ENCODE measurements at places on chromosomes 7 and 10.
A peak's percentile ranks its signal among the peaks of the same experiment; 100 is the strongest.

GRCh38 chr7:76352193-76352592 is 6.6 kb downstream of the YWHAG start:
- peak; percentile 61 for DNase-seq

DNA sequence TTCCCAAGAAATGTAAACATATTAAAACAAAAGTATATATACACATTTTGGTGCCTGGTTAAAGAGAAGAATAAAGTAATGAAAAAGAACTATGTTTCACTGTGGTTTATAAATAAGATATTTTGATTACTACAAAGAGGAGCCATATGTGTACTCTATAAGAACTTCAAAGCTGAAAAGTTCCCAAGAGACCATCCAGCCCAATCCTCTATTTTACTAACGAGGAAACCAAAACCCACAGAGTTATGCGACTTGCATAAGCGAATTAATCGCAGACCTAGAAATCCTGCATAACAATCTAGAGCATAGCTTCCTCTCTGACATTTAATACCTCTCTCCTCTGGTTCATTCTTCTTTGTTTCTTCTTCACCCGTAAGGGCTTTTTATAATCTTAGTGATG is 937.1 kb downstream of the CNTNAP2 start:
- DNase-seq, result peak; percentile 45

DNA sequence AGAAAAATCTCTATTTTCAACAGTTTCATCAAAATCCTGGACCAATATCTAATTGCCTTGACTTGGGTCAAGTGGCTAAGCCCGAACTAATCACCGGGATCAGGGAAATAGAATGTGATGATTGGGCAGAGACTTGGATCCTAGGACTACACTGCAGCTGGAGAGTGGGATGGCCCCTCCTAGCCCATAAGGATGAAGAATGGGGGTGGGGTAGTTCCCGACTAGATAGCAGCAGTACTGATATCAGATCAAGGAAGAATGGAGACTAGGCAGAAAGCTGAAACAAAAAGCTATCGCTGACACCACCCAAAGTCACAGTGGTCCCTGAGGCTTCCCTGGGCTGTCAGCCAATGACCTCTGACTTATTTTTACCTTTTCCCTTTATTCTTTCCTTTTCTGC is 160.4 kb upstream of the PHYHIPL start:
- DNase-seq, result no peak

- DNase-seq, result no peak
These were observed 30.1 kb downstream of the TSPAN14 start for GRCh38 chr10:80484243-80484642.

GRCh38 chr10:113020838-113021237 is 70.8 kb downstream of the TCF7L2 start:
- DNase-seq, result no peak

DNA sequence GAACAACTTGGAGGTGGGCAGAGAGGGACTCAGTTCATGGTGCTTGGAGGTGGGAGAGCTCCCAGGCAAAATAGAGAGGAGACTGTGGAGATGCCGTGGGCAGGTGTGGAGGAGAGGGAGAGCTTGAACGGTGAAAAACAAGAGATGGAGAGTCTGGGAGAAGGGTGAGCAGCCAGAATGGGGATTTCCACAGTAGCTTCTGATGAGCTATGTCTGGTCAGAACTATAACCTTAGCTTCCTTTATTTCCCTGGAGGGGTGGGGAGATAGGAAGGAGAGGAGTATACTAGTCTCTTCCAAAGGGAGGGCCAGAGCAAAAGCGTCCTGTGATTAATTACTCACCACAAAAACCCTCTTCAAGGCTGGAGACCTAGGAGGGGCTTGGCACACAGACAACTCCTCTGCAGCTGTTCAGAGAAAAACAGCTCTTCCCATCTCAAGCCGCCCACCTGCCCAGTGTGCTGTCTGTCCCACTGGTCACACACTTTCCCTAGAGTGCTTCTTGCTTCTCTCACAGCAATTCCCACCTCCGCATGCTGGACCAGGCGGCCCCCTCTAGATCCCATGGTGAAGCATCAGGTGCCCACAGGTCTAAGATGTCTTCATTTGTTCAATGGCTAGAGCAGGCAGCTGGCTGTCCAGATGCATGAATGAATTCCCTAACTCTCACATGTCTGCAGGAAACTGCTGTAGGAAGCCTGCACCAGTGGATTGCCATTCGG is 41.9 kb downstream of the TAS2R41 start:
- peak; percentile 82 for DNase-seq

- no peak for DNase-seq
These were observed 105.6 kb downstream of the SH3PXD2A start for GRCh38 chr10:103749779-103750178.

DNA sequence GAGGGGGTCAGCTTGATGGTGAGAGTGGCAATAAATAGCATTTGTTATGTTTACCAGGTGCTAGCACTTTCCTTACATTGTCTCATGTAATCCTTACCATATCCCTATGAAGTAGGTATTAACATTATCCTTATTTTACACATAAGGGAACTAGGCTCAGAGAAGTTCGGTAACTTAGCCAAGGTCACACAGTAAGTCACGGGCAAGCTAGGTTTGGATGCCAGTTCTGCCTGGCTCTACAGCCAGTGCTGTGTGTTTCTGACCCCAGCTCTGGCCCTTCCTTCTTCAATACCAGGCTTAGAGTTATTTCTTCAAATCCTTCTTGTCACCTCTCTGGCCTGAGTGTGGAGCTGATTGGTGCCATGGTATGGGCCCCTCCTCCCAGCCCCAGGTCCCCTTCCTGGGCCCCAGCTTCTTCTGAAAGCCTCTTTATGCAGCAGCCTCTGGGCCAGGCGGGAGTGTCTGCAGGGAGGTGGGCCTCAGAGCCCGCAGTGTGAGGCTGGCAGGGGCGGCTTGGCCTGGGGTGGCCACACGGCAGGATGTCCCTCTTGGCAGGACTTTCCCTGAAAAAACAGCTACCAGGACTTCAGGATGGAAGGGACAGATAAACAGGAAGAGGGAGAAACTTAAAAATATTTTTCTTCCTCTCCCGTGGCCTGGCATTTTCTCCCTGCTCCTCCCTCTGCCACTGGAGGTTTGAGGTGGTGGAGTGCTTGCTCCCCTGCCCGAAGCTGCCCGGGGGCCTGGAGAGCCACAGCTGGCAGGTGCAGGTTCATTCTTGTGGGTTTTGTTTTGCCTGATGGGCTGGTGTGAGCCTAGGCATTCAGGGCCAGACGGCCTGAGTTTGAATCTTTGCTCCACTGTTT is 20.6 kb downstream of the PALD1 start:
- DNase-seq, result no peak

DNA sequence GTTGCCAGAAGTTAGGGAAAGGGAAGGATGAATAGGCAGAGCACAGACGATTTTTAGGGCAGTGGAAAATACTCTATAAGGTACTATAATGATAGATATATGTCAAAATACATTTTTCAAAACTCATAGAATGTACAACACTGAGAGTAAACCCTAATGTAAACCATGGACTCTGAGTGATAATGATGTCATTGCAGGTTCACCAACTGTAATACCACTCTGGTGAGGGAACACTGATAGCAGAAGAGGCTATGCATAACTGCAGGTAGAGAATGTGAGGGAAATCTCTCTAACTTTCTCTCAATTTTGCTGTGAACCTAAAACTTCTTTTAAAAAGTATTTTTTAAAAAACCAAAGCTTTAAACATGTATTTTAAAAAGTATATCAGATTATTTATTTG is 22.1 kb downstream of the POT1 start:
- no peak for DNase-seq

DNA sequence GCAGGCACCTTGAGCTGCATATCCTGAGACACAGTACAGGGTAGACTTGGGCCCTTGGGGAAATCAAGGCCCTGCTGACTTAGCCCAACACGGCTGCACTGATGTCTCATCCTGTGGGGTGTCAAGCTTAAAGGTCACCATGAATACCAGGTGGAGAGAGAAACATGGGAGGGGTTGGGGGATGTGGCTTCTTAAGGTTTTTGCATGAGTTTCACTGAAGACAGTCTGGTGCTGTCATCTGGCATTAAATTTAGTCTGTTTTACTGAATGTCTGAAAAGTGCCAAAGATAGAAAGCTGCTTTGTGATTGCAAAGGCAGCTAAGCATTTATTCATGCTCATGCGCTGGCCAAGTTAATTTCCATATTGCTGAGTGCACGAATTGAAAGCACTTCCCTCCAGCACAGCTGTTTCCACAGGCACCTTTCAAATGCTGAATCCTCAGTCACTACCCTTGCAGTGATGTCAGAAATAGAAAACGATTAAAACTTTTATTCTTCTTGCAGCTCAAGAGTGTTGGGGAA is 102.1 kb downstream of the OSBPL3 start:
- no peak for DNase-seq

GRCh38 chr10:13390604-13391522 is 42.8 kb upstream of the SEPHS1 start:
- no peak for DNase-seq

DNA sequence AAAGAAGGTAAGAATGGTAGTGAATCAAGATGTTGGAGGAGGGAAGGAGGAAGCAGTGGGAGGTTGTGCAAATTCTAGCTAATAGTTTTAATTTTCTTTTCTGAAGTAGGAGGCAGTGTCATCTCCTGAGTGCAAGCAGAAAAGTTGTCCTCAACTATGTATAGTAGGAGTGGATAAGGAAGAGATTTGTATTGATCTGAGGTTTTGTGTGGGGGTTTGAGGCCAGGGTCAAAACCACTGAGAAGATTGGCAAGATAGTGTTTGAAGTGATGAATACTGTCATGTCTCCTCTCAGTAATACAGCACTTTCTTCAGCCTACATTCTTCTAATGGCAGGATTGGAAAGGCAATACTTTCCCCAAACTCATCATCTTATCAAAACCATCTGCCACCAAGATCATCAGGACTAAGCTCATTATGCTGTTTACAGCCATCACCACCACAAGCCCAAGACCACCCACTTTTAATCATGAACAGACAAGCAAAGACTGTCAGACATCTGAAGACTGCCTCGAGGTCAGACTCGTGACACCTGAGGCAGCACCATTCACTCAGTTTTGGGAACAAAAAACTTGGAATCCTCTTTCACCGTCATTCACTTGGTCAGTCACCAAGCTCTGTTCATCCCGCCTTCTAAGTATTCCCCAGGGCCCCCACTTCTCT is 1.5 kb upstream of the MIOS start:
- no peak for DNase-seq

- no peak for DNase-seq
These were observed 188.2 kb downstream of the KIF20B start for GRCh38 chr10:89889606-89890005.

GRCh38 chr7:25922296-25922695 is 229.7 kb upstream of the NFE2L3 start:
- no peak for DNase-seq

DNA sequence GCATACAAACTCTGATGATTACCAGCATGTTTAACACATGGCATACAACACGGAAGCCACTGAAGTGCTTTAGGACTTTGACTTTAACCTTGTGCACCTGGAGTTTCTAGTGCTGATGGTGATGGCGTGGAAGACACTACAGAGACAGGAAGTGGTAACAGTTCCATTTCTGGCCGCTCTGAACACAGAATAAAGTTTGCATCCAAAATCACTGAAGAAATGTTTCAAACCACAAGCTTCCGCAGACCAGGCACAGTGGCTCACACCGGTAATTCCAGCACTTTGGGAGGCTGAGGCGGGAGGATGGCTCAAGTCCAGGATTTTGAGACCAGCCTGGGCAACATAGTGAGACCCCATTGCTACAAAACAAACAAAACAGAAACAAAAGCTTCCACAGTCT is 40.3 kb upstream of the TNPO3 start:
- DNase-seq, result no peak

- no peak for DNase-seq
These were observed 68.7 kb downstream of the DNAJB6 start for GRCh38 chr7:157405501-157405900.

- no peak for DNase-seq
These were observed 287.6 kb upstream of the HGF start for GRCh38 chr7:82057476-82057875.

GRCh38 chr7:129163875-129164544 is 19.5 kb downstream of the TSPAN33 start:
- DNase-seq, result peak; percentile 53

DNA sequence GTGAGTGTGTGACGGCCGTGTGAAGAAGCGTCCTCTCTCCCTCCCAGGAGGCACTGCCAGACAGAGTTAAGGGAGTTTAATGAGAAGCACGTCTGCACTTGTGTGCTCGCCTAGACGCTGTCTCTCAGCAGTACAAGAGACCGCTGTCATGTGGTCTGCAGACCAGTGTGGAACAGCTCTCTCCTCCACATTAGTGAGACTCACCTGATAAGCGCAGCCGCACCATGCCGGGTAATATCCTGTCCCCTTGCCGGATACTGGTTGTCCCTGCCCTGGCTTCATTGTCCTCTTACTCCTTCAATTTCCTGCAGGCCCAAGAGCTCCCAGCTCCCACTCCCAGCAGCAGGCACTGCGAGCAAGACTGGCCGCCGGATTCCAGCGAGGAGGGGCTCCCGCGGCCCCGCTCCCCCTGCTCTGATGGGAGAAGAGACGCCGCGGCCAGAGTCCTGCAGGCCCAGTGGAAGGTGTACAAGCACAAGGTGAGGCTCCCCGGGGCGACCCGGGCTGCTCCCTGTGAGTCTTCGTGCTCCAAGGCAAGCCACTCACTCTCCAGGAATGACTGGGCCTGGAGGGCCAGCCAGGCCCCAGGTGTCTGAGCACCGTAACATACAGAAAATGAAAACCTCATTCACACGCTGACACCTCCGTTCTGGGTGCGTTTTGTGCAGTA is 33.5 kb upstream of the TTYH3 start:
- DNase-seq, result no peak

GRCh38 chr7:101673951-101674350 is 44.9 kb upstream of the MYL10 start:
- DNase-seq, result no peak

DNA sequence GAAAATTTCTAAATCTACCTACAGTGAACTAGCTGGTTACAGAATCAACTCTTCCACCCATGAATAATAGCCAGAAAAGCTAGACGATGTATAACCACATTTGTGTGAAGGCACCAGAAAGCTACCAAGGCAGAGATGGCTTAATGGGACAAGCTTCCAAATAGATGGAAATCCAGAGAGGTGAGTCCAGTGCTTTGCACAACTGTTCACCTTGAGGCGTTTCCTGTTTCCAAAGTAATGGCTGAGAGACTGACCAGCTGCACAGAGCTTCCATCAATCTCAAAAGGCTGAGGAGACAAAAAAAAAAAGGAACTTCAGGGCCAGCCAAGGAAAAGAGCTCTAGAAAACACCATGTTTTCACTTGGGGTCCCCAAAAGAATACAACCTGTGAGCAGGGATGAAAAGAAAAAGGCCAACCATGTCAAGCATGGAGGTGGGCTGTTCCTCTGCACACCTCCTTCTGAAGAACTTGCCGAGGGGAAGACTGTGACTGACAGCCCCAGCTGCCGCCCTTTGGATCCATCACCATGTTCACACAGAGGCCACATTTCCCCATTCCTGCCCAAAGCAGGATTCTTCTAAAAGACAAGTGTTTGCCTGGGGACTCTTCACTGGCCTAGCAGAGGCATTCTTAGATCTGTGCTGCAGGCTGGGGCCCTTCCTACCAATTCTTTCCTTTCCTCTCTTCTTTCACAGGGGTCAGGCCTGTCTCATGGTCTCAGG is 72.9 kb downstream of the ARHGAP21 start:
- DNase-seq, result no peak

All from fibroblast of upper back skin (primary cell).